ENCODE measurements at places on chromosomes 1 and 21.

DNA sequence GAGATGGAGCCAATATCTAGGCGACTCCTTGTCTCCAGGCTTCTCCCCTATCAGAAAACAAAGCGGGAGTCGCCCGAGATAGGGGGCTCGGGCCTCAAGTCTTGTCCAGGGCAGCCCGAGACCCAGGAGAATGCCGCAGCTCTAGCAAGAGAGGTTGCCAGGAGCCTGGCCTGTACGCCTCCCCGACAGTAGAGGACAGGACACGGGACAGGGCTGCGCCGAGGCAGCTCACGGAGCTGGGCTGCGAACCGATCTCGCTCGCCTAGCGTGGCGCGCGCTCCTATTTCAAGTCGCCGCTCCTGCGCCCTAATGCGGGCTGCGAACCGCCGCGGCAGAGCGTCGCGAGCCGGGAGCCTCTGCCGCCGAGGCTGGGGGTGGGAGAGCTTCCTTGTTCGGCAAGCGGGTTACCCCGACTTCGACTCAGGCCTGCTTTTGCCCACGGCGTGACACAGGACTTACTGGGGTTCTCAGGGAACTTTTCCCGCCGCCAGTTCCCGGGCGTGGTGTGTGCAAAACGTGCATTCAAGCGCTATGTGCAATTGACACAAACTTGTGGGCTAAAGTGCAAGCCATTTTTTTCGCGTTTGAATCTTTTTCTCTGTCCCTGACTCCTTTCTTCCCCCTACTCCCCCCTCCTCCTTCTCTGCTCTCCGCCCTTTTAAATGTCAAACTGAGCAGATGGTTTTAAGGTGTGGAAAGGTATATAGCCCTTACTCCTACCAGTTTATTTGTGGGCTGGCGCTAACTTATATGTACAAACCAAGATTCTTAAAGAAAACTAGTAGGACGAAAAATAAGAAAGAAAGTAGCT, 2.4 kb upstream of the PROX1 start:
- no peak for DNase-seq

DNA sequence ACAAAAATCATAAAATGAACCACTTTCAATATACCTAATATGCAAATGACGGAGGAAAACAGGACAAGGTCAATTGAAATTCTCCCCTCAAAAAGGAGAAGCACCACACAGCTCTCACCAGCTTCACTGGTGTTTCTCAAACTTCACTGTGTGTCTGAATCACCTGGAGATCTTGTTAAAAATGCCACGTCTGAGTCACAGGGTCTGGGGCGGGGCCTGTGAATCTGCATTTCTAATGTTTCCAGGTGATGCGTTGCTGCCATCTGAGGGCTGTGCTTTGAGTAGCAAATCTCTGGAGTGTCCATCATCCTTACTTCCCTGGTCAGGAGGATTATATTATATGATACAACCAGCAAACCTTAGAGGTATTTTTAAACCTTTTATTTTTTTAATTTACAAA, 9.0 kb downstream of the CLDN19 start:
- peak; percentile 21 for DNase-seq

DNA sequence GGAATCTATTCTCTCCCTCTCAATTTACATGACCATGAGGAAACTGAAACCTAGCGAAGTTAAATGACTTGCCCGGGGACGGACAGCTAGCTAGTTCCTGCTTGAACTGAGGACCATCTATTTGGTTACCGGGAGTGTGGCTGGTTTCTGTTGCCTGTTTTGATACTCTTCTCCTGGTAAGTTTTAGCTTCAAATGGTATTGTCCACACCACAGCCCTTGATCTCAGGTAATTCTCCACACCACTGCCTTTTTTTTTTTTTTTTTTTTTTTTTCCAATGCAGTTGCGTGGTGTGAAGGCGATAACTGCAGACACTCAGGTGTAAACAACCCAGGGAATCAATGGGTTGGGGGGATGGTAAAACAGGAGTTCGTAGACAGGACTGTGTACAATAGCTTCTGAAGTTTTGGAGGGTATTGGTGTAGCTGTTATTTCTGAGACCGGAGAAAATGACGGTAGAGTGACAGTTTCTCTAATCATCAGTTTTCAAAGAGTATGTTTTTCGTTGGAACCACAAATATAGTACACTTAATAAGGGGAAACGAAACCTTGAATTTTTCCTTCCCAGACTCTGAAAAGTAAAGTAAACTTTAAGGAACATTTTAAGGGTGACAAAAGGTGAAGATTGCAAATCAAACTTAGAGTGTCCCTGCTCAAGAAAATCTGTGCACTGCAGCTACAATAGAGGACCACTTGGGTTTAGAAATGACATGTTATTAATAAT, 125.3 kb upstream of the CACYBP start:
- DNase-seq = no peak

- DNase-seq = no peak
These were observed 67.9 kb downstream of the CACNA1E start for GRCh38 chr1:181551249-181551648.

GRCh38 chr1:39949891-39950290, 5.1 kb upstream of the MFSD2A start:
- no peak for DNase-seq
